ENCODE measurements at places on chromosomes 3 and 15.

DNA sequence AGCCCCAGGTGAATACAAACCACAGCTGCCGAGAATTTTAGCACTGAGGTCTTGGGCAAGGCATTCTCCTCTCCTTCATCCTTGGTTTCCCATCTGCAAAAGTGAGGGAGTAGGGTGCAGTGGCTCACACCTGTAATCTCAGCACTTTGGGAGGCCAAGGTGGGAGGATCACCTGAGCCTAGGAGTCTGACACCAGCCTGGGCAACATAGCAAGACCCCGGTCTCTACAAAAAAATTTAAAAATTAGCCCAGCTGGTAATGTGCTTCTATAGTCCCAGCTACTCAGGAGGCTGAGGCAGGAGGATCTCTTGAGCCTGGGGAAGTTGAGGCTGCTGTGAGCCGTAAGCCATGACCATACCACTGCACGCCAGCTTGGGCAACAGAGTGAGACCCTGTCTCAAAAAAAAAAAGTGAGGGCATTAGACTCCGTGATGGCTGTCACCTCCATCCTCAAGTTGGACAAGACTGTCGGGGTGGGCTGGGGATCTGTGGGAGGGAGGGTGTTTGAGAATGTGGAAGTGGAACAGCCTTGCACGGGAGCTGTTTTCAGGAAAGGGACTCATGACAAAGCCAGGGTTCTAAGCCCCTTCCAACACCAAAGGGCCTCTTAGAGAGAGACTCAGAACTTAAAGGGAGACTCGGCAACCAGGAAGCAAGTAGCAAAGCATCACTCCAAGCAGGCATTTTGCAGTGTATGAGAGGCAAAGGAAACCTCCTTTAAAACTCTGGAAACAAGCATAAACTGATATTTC lies 46.0 kb upstream of the FURIN start:
- DNase-seq = no peak

DNA sequence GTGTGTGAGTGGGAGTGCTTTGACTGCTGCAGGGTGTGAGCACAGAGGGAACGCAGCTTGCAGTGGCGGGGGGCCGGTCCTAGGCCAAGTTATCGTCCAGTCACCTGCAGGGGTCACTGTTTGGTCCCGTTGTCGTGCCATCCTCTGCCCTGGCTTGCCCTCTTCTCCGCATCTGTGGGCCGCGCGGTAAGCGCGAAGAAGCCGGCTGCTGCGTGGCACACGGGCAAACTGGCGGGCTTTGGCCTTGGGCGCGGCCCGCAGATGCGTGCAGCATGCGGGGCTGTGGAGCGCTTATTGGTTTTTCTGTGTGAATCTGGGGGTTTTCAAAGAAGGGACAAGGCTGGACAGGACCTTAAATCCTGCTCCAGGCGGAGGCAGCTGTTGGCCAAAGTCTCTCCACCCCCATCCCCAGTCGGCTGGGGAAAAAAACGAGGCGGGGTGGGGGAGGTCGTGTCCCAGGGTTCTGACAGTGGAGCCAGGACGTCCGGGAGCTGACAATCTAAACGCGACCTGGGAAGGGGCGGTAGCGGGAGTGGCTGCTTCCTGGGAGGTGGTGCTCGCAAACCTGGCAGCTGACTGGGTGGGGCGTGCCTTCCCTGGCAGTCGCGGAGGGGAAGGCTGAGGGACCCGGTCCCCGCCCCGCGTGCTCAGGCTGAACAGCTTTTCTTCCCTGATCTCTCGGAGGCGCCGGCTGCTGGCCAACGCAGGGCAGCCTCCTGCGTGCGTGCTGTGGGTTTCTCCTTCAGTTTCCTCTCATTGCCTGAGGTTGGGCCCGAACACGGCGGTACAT lies 39.7 kb upstream of the VEPH1 start:
- DNase-seq = no peak

DNA sequence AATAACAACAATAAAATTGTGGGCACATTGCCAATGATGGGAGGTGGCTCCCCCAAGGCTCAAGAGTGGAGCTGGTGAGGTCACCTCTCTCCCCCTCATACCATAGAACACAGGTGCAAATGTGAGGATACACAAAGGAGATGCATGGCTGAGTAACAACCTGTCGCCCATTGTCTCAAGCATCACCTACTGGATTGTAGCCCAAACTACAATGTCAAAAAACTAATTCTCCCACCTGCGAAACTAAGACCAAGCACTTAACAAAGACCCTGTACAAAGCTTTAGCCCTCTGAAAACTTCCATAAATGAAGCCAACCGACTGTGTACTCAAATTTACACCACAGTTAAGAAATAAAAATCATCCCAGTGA lies 50.4 kb upstream of the IGSF11 start:
- no peak for DNase-seq

DNA sequence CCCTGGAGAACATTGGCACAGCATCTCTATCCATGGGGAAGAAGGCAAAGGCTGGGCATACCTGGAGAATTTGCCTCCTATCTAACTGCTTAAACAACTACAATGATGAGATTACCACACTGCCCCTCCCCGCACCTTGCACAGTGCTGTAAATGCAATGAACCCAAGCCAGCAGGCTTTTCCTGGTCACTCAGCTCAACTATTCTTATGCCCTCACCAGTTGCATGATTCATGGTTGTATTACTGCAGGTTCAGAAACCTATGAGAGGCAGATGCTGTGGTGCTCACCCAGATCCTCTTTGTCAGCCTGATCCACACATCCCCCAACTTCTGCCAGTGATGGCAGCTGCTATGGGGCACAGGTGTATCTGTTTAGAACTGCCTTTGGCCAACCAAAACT lies 77.7 kb upstream of the STAC start:
- no peak for DNase-seq

- DNase-seq = no peak
Observed at GRCh38 chr3:186594591-186595113, 18.2 kb upstream of the AHSG start.

- DNase-seq = no peak
Observed at GRCh38 chr3:151112731-151113130, 27.3 kb downstream of the MED12L start.

- no peak for DNase-seq
Observed at GRCh38 chr3:81003817-81004216, 757.6 kb downstream of the GBE1 start.

- no peak for DNase-seq
Observed at GRCh38 chr15:29203718-29204368, 65.8 kb downstream of the NSMCE3 start.

GRCh38 chr3:64495121-64495780 lies 192.5 kb downstream of the ADAMTS9 start:
- no peak for DNase-seq

- no peak for DNase-seq
Observed at GRCh38 chr15:91331581-91331980, 231.5 kb downstream of the SV2B start.

DNA sequence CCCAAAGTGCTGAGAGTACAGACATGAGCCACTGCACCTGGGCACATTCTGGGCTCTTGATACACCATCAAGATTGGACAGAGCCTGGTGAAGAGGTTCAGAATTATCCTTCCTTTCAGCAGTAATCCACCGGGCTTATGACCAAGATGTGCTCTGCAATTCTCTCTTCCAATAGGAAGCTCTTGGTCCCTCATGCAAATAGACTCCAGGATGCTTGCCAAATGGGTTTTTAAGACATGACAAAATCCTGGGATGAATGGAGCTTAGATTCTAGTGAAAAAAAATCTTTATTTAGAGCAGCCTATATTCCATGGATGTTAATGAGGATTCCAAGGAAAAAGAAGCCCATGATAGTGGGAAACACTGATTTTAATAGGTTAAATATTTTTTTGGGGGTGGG lies 119.1 kb downstream of the SV2B start:
- DNase-seq = no peak

- DNase-seq = no peak
Observed at GRCh38 chr3:15263120-15263519, 57.1 kb downstream of the CAPN7 start.

DNA sequence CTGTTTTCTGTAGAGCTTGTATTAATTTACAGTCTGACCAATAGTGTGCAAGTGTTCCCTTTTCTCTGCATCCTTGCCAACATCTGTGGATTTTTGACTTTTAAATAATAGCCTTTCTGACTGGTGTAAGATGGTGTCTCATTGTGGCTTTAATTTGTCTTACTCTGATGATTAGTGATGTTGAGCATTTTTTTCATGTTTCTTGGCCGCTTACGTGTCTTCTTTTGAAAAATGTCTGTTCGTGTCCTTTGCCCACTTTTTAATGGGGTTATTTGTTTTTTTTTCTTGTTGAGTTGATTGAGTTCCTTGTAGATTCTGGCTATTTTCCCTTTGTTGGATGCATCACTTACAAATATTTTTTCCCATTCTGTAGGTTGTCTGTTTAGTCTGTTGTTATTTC lies 7.6 kb upstream of the ACOX2 start:
- DNase-seq = no peak

DNA sequence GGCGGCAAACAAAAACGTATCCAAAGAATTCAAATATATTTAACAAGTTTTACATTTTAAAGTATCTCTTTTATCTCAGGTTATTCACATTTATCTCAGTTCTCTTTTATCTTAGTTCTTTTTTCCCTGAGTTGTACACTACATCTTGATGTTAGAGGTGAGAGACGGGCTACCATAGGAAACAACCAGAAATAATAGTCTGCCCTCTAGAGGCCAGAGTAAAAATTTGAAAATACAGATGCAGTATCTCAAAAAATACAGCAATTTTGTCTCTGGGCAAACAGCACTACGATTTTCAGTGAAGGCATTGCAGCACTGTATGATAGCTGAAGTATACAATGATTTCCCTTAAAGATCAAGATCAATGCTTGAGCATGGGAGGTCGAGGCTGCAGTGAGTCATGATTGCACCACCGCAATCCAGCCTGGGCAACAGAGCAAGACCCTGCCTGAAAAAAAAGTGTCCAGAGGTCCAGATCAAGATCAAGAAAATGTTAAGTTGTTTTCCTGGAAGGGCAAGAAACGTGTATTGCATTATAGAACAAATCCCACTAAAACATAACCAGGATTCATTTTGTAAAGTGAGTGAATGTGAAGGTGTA lies 82.6 kb upstream of the ATP11B start:
- DNase-seq = no peak

GRCh38 chr3:127425505-127426443 lies 137.9 kb upstream of the PRR20G start:
- no peak for DNase-seq

GRCh38 chr3:9280451-9281219 lies 31.2 kb upstream of the SRGAP3 start:
- DNase-seq = no peak

- no peak for DNase-seq
Observed at GRCh38 chr3:60629816-60630215, 621.4 kb downstream of the FHIT start.

DNA sequence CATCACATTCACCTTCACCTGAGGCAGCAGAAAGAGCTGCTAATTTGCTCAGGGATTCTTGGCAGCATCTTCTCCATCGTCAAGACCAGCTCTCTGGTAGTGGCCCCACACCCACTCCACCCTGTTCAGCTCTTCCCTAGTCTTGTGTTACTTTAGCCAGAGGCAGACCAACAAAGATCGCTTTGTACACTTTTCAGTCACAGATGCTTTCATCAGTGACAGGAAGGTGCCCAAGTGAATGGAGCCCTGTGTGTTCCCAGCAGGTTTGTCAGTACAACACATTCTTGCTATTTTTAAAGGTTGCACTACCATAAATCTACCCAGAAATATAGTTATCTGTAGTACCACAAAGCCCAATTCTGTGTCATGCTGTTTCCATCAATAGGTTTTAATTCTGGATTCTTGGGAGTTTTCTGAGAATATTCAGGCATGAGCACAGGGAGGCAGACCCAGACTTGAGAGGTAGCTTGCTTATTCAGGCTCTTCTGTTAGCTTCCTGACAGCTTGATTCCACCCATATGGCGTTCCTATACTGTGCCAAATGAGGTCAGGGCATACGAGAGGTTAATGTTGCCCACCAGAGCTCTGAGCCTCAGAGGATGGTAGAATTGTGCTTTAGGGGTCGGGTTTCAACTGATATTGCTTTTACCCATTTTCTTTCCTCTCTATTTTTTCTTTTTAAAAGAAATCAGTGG lies 109.8 kb upstream of the MANF start:
- no peak for DNase-seq

GRCh38 chr3:49610666-49611280 lies 56.5 kb downstream of the BSN start:
- no peak for DNase-seq

DNA sequence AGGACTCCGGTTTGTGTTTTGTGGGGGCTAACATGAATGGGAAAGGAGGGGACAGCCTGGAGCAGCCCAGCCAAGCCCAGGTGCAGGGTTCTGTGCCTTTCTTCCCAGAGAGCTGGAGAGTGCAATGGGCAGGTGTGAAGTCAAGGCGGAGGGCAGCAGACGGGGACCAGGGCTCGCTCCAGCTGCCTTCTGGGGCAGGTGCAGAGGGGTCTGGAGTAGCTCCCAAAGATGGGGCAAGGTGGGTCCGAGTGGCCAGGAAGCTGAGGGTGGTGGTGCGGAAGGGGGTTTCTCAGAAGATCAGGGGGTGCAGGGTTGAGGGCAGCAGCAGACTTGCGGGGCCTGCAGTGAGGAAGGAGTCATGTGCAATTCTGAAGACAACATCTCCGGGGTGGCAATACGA lies 158.9 kb downstream of the NSMCE3 start:
- DNase-seq = no peak

- no peak for DNase-seq
Observed at GRCh38 chr3:62184559-62184958, 188.8 kb downstream of the FEZF2 start.

DNA sequence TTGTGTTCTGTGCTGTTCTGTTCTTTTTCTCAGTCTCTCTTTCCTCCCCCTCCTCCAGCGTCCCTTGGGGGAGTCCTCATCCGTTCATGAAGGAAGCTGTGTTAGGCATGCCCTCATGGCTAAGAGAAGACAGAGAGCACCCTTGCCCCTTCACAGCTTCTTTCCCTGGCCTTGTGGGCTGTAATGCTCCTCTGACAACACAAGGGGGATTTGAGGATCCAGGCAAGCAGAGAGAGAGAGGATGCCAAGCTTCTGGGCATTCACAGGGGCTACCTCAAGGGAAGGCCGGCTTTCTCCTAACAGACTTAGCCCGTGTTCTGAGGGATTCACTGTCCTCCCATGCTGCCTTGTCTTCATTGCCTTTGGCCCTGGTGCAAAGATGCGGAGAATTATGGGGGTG lies 389.5 kb downstream of the LRTM1 start:
- no peak for DNase-seq

DNA sequence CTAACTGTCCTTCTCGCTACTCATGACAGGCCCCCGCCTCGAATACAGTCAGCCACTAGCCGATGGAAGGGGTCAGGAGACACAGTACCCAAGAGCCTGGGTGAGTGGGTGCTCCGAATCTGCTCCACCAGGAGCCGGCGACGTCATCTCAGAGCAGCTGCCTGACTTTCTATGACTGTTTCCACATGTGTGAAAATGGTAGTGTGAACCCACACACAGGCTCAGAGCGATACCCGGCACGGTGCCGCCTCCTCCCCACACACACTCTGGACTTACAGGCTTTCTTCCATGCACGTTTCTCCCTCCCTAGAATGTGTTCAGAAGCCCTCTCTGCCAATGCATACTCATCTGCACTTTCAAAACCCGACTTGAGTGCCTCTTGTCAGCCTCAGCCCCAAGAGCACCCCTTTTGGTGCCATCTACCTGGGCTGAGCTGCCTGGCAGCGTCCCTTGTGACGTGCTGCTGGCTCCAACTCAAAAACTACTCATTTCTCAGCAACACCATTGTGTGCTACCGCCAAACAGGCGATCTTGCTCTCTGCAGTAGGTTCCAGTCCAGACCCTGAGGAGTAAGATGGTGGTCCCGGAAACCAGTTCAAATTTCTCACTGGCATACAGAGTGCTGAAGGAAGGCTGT lies 29.7 kb downstream of the VGLL4 start:
- DNase-seq = no peak

GRCh38 chr3:56347219-56347871 lies 120.9 kb downstream of the ERC2 start:
- no peak for DNase-seq
